K562 (cell line): ENCODE measurements at places on chromosomes 3 and 15. TPM values are rescaled to one million over a fixed set of nuclear protein-coding genes. Genes with fewer than 3 reads are reported as not detected.

DNA sequence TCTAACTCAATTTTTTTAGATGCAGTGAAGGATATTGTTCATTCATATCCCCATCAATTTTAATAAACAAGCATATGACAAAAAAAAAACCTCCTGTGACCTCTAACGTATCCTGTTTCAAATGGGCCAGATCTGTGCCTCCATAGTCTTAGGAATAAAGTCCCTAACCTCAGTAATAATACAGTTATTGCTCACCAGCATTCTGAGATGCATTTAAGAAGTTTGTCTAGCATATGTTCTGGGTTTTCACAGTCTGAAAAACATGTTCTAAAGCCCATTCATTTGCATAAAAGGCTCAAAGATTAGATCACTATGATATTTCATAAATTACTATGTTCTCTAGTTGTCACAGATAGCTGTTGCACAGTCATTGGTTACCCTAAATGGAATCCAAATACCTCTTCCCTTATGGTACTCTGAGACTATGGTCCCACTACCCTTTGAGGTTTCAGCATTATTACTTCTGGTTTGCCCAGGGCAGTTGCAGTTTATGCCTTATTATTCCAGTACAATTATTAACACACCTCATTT is 190.1 kb downstream of the ZIC4 start:
- H3K27ac ChIP-seq: no peak overlapping the region
- no peaks in the 10 kb centered on the region for H3K36me3 ChIP-seq
- no peaks in the 10 kb centered on the region for H3K4me1 ChIP-seq
- H3K27me3 ChIP-seq: no peaks in the 10 kb centered on the region

Gene CRABP1
- 0.40 and 0.60 TPM in 2 replicates for total RNA-seq

DNA sequence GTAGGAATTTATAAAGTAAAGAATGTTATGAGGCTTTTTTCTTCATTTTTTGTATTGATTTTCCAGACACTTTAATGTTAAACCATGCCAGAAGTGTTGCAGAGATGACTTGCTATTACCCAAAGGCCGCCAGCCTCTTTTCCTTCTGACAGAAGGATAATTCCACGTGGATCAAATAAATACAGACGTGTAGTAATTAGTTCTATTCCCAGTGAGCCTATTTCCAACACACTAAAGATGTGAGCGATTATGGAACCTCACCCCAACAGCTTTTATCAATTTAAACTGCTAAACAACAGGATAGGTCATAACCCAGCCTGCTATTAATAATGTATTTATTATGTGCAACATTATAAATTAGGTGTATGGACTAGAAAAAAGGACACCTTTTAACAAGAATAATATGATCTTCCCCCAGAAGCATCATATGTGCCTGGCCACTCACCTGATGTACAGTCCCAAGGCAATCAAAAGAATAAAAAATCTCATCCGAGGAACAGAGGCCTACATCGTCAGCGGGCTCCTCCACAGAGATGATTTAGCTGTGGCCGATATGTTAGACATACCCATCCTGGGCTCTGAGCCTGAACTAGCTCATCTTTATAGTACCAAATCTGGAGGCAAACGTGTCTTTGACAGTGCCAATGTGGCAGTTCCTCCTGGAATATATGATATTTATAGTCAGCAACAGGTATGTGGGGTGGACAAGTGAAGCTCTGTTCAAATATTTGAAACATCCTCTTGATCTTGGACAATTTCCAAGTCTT is 125.9 kb upstream of the C15orf61 start:
- H3K27me3 ChIP-seq: no peaks in the 10 kb centered on the region
- DNase-seq: no peak
- H3K36me3 ChIP-seq: no peaks in the 10 kb centered on the region
- no peak overlapping the region for H3K27ac ChIP-seq

DNA sequence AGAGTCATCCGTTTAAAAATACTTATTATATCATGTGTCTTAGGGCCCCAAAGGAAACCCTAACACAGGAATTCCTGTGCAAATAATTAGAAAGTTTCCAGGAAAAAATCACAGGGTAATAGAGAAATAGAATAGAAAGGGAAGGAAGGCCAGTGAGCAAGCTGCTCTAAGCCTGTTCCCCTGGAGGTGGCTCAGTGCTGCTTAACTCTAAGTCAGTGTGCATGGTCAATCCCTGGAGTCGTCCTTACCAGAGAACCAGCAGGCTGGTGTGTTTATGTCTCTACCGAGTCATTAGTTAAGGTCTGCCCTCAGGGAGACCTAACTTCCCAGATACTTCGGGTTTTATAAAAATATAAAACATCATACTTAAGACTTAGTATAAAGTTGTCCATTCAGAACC is 21.0 kb upstream of the MCF2L2 start:
- peaks cover 22% of the 10 kb centered on the region; the same call in 2 of the 3 replicates for H3K36me3 ChIP-seq
- H3K27me3 ChIP-seq: no peaks in the 10 kb centered on the region
- H3K4me3 ChIP-seq: peak overlapping the region; percentile 21; the same call in 1 of the 2 replicates
- H3K4me1 ChIP-seq: no peaks in the 10 kb centered on the region; the same call in 2 of the 3 replicates
- DNase-seq: peak; percentile 81
- H3K27ac ChIP-seq: peak overlapping the region; percentile 37; the same call in 2 of the 3 replicates

- no peak overlapping the region for H3K4me3 ChIP-seq
- no peaks in the 10 kb centered on the region; the same call in 2 of the 3 replicates for H3K27me3 ChIP-seq
- no peaks in the 10 kb centered on the region for H3K4me1 ChIP-seq
- H3K36me3 ChIP-seq: no peaks in the 10 kb centered on the region
- H3K27ac ChIP-seq: no peak overlapping the region
- DNase-seq: no peak
Observed at GRCh38 chr3:126212620-126213378, 32.4 kb upstream of the ALDH1L1 start.

Gene PLSCR5
- not detected in 2 replicates for total RNA-seq

- H3K27ac ChIP-seq: no peak overlapping the region
- DNase-seq: no peak
- H3K4me1 ChIP-seq: no peaks in the 10 kb centered on the region
- peaks cover 38% of the 10 kb centered on the region for H3K36me3 ChIP-seq
Observed at GRCh38 chr3:170108955-170109354, 71.2 kb downstream of the GPR160 start.

DNA sequence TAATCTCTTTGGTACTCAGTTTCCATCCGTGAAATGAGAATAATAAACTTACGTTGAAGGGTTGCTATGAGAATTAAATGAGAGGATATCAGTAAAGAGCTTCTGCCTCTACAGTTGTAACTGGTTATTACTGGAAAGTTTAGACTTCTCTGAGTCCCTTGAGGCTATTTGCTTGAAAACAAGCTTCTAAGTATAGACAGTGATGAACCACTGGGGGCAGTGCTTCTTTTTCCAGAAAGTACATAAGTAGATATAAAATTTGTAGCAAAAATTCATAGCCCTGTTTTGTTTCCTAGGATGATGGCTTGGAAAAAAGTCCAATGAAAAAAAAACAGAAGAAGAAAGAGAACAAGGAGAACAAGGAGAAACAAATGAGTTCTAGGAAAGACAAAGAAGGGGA is 87.1 kb downstream of the RGMA start:
- peaks cover 92% of the 10 kb centered on the region for H3K36me3 ChIP-seq
- no peak overlapping the region for H3K4me3 ChIP-seq
- H3K4me1 ChIP-seq: no peaks in the 10 kb centered on the region
- DNase-seq: no peak
- no peak overlapping the region for H3K27ac ChIP-seq

DNA sequence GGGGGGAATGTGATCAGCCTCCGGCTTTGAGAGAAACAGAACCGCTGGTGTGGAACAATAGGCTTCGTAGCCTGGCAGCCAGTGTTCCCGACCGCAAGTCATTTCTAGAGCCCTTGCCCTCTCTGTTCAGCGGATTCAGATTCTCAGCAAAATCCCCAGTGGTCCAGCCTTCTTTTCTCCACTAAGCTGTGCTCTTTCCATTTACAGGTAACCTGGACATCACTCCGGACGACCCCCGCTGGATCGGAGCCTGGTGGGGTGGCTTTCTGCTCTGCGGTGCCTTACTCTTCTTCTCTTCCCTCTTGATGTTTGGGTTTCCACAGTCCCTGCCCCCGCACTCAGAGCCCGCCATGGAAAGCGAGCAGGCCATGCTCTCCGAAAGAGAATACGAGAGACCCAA is 250.6 kb downstream of the SLCO3A1 start:
- H3K4me1 ChIP-seq: no peaks in the 10 kb centered on the region
- DNase-seq: no peak
- no peak overlapping the region for H3K4me3 ChIP-seq
- H3K36me3 ChIP-seq: no peaks in the 10 kb centered on the region
- H3K27ac ChIP-seq: no peak overlapping the region
- H3K27me3 ChIP-seq: peaks cover 2% of the 10 kb centered on the region; the same call in 1 of the 3 replicates

- no peaks in the 10 kb centered on the region for H3K36me3 ChIP-seq
- H3K27me3 ChIP-seq: 0 out of 2 replicates have a peak, but pooled peaks cover 4% of the 10 kb centered on the region
- no peak overlapping the region for H3K27ac ChIP-seq
Observed at GRCh38 chr15:73237910-73238309, 130.8 kb downstream of the HCN4 start.

- H3K27ac ChIP-seq: no peak overlapping the region
- peaks cover 74% of the 10 kb centered on the region for H3K36me3 ChIP-seq
- peaks cover 11% of the 10 kb centered on the region for H3K4me1 ChIP-seq
- H3K27me3 ChIP-seq: no peaks in the 10 kb centered on the region
- DNase-seq: no peak
Observed at GRCh38 chr15:84788500-84788899, 28.7 kb upstream of the ALPK3 start.

- H3K27ac ChIP-seq: no peak overlapping the region
- H3K36me3 ChIP-seq: no peaks in the 10 kb centered on the region
- peaks cover 9% of the 10 kb centered on the region for H3K27me3 ChIP-seq
- DNase-seq: no peak
- no peak overlapping the region for H3K4me3 ChIP-seq
Observed at GRCh38 chr15:69659454-69660050, 206.9 kb downstream of the RPLP1 start.

DNA sequence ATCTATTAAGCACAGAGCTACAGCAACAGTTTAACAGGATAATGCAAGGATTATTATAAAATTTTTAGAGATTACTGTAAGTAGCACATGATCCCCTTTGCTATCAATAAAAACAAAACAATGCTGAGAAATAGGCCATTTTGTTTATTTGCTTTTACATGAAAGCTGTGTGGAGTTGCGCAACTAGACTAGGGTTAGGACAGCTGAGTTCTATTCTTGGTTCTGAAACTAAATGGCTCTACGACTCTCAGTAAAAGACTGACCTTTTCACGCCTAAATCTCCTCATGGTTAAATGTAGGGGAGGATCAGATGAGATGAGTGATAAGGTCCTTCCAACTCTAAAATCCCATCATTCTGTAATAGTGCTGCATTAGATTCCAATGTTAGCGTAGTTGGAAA is 25.0 kb downstream of the KCNMB2 start:
- DNase-seq: no peak
- no peak overlapping the region for H3K27ac ChIP-seq
- H3K36me3 ChIP-seq: no peaks in the 10 kb centered on the region
- no peaks in the 10 kb centered on the region for H3K27me3 ChIP-seq
- no peaks in the 10 kb centered on the region for H3K4me1 ChIP-seq

DNA sequence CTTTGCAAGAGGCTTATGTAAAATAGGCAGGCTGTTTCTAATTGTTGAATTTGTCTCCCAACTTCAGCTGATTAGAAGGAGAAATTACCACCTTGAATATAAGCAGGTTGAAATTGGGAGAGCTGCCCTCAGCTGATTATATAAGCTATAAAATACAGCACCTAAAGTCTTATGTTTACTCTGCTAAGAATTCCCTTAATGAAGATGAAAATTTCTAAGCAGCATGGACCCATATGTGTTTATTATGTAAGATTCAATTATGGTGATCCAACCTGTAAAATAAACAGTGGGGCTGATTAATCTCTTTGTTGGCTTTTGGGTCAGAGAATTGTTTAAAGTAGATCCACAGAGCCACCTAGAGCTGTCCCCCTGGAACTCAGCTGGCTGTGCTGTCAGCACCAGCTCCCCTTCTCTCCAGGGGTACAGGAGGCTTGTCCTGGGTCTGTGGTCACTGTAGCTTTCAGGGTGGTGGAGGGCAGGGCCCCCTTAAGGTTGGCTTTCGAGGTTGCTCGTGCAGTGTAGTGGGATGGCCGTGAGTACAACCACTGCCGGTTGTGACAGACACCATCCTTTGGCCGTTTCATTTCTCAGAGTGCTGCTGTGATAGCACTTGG is 9.5 kb downstream of the SLCO3A1 start:
- no peaks in the 10 kb centered on the region for H3K36me3 ChIP-seq
- no peak overlapping the region for H3K27ac ChIP-seq

DNA sequence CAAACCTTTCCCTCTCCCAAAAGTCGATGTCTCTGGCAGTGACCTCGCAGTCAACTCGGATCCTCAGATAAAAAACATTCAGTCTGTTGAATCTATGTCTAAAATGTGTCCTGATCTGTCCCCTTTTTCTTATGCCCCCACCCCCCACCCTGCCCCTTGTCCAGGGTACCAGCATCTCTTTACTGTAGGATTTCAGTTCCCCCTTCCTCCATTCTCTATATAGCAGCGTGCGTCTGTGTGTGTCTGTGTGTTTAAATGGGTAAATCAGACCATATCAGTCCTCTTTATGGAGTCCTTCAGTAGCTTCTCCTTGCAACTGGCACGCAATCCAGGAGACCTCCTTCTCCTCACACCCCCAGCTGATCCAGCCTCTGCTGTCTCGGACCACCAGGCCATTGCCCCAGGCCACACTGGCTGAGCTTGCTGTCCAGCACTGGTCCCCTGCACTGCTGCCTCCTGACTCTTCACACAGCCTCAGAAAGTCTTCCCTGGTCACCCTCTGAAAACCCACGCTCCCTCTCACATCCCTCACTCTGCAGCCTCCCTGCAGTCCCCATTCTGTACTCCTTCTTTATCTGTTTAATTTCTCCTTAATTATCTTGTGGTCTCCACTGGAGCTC is 1.5 kb downstream of the LRRK1 start:
- peaks cover 20% of the 10 kb centered on the region for H3K4me1 ChIP-seq
- H3K4me3 ChIP-seq: no peak overlapping the region
- no peak overlapping the region for H3K27ac ChIP-seq
- no peaks in the 10 kb centered on the region for H3K36me3 ChIP-seq
- peaks cover 63% of the 10 kb centered on the region for H3K27me3 ChIP-seq
- DNase-seq: no peak

GRCh38 chr3:173892547-173892946 is 495.0 kb downstream of the NLGN1 start:
- no peaks in the 10 kb centered on the region for H3K36me3 ChIP-seq
- H3K27me3 ChIP-seq: no peaks in the 10 kb centered on the region
- no peak overlapping the region for H3K4me3 ChIP-seq
- no peak overlapping the region for H3K27ac ChIP-seq
- DNase-seq: no peak

DNA sequence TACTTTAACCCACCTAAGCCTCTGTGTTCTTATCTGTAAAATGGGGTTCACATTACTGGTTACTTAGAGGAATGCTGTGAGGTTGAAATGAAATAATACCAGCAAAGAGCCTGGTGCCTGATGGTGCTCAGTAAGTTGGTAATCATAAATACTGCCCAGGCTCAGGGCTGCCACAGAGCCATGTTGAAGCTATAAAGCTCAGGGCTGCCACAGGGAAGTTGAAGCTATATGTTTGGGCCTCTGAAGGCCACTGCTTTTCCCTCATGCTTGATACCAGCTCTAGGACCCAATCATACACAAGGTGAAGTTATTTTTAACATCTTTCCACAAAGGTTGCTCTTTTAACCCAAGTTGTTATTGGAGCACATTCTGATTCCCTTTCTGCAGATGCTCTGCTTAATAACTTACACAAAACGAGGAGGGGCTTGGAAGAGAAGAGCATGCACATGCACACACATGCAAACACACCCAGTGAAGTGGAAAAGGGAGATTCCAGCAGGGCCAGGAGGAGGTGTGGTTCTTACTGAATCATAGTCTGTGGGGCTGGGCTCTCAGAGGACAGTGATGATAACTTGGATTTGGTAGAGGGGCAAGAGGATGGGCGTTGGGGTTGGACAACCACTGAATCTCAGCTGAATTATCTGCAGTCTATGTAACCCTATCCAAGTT is 17.4 kb downstream of the PARP14 start:
- no peak overlapping the region for H3K4me3 ChIP-seq
- H3K4me1 ChIP-seq: no peaks in the 10 kb centered on the region
- peaks cover 13% of the 10 kb centered on the region; the same call in 1 of the 3 replicates for H3K36me3 ChIP-seq
- no peak overlapping the region for H3K27ac ChIP-seq

Gene RHOA
- total RNA-seq: 255 and 267 TPM in 2 replicates
